ENCODE measurements at places on chromosomes 1 and 21. TPM values are rescaled to one million over a fixed set of nuclear protein-coding genes. Genes with fewer than 3 reads are reported as not detected.
A peak's percentile ranks its signal among the peaks of the same experiment; 100 is the strongest.

DNA sequence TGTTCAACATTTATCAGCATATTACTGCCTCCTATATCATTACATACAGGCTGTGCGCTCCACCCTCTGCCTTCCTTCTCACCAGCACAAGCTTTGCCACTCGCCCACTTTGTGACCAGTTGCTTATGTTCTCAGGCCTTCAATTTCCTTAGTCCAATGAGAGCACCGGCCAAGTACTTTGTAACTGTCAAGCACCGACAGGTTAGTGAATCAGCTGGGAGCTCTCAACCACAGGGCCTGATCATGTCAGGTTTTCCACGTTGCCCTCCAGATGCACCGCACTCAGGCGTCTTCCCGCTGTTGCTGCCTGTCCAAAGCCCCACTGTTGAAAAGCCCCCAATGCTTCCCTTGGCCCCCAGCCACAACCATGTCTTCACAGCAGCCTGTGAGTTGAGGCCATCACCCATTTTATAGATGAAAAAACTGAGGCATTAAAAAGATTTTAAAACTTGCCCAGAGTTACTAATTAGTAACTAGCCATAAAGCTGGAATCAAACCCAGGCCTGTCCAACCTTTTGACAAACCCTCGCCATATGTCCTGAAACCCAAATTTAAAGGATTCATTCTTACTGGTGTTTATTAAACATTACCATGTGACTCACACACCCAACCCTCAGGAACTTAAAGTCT, 3.4 kb upstream of the KCNN3 start:
- no peak for DNase-seq

GRCh38 chr1:65830306-65830705, 37.6 kb downstream of the PDE4B start:
- no peak for DNase-seq

Gene ASH1L
- 27.4 TPM for total RNA-seq

GRCh38 chr1:38003261-38004250, 1.8 kb downstream of the FHL3 start:
- no peak for DNase-seq

DNA sequence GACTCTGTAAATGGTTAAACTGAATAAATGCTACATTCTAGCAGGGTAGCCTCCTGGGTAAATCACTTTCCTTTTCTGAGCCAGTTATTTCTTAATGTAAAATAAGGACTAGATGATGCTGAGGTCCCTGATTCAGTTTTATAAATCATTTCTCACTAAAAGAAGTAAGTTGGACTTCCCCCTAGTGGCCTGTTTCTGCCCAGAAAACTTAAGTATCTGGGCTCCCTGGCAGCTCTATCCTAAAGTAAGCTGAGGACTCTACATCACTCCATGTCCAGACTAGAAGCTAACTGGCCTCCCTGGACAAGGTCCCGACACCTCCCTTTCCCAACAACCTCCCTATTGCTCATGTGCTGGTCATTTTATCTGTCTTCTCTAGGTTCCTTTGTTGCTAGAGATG, 3.0 kb downstream of the GPN2 start:
- DNase-seq: peak; percentile 27

- no peak for DNase-seq
These were observed 7.4 kb downstream of the PAXBP1 start for GRCh38 chr21:32764186-32764585.

Gene MX1
- total RNA-seq: 138 TPM

DNA sequence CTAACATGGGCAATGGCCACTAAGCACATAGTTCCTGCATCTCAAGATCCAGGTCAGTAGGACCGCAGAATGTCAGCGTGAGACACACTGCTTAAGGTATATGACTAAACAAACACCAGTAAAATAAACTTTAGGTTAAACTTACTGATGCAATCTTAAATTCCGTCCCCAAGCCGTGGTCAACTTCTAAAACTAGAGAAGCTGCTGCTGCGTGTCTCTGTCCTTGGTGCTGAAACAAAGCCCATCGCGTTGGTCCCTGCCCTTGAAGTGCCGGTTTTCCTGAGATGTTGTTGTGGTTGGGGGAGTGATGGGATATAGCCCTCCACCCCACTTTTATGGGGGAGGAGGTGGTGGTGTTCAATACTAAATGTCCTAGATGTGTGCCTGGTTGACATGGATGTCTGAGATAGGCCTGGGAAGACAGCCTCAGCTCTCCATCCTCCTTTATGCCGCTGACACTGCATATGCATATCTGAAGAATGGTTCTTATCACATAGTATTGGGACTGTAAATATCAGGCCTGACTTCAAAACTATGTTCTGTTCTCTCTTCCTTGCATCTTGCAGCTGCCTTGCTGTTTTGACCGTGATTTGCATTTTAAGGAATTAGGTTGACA, 72.0 kb upstream of the KCNA3 start:
- DNase-seq: peak; percentile 77

DNA sequence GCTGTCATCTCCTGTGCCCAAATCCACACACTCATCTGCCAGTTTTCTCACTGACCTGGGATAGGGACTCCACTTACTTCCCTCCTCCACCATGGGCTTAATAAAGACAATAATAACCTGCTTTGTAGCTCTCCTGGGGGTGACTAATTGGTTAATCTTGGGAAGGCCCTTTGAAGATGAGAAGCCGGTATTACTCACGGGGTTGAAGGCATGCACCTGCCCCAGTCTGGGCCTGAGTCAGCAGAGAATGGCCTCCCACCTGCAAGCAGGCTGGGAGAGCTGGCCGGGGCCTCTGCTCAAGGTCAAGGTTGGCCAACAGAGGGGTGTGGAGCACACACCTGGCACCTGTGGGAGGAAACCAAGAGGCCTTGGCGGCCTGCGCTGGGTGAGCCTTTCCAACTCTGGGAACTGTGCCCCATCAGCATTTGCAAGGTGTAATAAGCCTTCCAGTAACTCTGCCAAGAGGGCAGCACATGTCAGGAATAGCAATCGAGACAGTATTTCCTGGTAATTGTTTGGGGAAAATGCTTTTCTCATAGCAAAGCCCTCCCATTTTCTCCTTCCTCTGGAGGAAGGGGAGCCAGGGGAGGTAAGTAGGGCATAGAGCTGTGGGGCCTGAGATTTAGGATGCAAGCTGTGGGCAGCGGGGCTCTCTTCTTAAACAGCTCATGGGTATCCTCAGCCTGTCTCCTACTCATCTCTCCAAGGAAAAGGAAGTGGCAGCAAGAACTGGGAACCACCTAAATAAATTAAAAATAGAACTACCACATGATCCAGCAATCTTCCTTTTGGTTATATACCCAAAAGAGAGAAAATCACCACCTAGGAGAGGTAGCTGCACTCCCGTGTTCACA, 49.0 kb downstream of the TOMM20 start:
- DNase-seq: peak; percentile 58

DNA sequence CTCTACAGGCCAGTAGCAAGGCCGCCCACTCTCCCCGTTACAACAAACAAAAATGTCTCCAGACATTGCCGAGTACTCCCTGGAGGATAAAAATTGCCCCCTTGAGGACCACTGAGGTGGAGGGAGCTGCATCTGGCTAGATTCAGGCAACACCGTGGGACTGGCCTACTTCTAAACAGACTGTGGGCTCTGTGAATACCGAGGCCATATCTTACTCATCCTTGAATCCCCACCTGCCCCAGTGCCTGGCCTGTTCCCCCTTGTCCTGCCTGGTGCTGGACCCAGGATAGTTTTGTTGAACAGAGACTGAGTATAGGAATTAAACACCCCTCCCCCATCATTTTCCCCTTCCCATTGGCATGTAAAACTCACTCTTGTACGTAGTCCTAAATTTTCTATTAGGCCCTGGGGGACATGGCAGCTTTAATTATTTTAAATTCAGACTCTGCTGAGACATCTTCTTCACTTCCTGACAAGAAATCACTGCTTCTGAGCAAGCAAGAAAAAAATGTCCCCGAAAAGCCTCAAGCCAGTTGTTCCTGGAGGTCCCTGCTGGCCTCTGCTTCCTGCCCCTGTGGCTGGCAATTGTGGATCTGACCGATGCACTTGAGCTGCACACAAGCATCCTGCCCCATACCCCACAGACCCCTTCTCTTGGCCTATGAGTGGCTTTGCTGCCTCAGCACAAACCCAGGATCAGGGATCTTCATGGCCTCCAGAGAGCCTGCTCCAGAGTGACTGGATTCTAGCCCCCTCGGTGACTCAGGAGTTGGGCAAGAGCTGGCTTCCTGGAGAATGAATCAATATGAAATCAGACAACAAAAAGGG, 111.0 kb downstream of the ACTL8 start:
- no peak for DNase-seq

DNA sequence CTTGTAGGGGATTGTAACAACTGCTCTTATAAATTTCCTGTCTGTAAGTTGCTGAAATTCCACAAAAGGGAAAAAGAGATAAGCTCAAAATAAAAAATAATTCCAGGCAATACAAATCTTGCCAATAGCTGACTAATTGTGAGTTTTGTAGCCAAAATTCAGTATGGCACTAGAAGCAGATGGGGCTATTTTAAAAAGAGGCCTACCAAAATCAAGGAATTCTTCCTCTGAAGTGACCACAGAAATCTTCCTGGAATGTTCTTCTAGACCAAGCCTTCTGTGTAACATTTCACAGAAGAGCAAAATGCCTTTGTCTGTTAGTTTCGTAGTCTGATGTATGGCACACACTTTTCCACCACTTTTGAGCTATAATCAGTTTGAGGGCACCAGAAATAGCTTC, 127.6 kb downstream of the CYYR1 start:
- DNase-seq: no peak

DNA sequence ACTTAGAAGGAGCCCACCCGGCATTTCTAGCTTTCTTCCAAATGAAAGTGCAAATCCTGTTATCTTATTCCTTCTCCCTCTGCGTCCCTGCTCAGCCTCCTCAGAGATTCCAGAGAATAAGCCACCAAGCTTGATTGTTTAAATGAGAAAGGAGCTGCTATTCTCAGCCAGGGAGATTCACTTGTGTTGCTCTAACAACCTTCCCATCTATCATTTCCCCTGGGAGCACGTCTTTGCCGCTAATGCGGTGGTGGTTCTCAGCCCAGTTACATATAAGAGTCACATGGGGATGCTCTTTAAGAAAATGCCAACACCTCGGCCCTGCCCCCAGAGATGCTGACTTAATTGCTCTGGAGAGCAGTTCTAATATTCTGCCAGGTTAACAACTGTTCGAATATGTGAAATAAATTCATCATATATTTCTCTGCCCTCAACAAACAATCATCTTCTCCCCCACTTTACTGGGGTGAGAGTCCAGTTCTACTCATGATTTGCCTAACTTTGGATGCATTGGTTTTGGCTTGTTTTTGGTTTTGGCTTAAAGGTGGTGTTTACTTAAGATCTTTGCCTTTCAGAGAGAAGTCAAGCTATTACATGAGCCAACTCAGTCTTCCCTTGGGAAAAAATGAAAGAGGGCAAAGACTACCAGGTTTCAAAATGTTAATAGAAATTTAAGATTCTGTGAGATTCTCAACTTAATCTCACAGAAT, 213.9 kb downstream of the SEC16B start:
- DNase-seq: no peak

DNA sequence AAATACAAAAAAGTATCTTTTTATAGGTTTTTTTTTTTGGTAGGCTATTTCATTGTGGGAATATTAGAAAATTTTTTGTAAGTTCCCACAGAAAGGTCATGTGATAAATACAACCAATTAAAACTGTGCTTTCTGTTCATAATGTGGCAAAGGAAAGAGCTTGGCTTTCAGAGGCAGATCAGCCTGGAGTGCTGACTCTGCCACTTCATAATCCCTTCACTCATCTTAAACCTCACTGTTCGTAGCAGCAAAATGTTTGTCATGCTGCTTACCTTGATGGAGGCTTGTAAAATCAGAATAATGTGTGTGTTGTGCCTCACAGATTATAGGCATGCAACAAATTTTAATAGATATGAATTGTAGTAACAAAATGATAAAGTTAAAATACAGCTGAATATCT, 176.8 kb downstream of the ZP4 start:
- DNase-seq: no peak

DNA sequence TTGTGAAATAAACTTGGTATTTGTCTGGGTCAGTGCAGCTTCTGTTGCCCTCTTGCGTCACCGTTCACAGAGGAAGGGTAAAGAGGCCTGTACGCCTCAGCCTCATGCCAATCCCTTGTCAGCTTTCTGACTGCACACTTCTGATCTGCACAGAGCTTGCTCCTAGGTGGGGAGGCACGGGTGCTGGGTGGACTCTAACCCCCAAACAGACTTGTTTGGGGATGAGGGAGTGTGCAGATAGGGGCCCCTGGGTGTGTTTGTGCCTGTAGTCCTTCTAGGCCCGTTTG, 803 bp upstream of the B4GALT2 start:
- no peak for DNase-seq

Gene SEC16B
- not detected for total RNA-seq

DNA sequence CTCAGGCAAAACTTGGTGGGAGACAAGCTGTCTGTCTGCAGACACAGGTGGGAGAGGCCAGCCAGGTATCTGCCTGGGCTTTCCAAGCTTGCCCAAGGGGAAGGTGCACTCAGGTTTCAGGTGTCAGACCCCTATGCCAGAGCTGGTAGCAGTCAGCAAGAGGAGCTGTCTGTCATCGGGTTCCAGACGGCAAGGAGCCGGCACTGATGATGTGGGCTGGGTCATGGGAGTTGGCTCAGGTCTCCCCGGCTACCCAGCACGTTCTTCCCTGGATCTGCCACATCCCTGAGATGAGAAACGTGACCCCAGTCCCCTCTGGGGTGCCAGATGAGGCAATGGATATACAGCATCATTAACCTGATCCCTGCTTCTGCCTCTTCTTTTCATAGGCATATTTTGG, 23.0 kb downstream of the TMCC2 start:
- DNase-seq: no peak

DNA sequence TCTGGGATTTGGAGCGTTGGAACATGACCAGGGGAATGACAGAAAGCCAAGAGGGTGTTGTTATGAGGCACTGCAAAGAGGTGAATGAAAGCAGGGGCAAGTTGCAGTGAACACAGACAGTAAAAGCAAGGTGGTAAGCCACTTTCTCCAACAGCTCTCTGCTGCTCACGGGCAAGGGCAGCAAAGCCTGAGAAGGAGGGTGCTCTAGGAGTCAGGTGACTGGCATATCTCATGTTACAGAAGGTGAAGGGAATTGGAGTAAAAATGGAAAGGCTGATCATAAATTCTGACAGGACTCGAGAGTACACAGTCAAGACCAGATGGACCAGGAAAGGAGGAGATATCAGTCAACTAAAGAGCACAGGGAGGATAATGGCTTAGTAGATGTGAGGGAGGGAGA, 14.5 kb downstream of the VAV3 start:
- DNase-seq: no peak

Data from activated naive CD4-positive, alpha-beta T cell treated with anti-CD3 and anti-CD28 coated beads for 36 hours (primary cell).